Stimulated activated naive CD4-positive, alpha-beta T cell (primary cell): ENCODE measurements at places on chromosomes 11 and 22.
A peak's percentile ranks its signal among the peaks of the same experiment; 100 is the strongest.

GRCh38 chr22:48486134-48486532, 1341.5 kb downstream of the BRD1 start:
- DNase-seq, result no peak

- no peak for DNase-seq
Measured at GRCh38 chr11:37605229-37605628, 1007.2 kb upstream of the RAG2 start.

- DNase-seq, result no peak
Measured at GRCh38 chr11:122882189-122882856, at the start of gene JHY. Gene JHY (plus strand): TSS chr11:122882759. CDS start chr11:122885850, 3,091 bp downstream.

DNA sequence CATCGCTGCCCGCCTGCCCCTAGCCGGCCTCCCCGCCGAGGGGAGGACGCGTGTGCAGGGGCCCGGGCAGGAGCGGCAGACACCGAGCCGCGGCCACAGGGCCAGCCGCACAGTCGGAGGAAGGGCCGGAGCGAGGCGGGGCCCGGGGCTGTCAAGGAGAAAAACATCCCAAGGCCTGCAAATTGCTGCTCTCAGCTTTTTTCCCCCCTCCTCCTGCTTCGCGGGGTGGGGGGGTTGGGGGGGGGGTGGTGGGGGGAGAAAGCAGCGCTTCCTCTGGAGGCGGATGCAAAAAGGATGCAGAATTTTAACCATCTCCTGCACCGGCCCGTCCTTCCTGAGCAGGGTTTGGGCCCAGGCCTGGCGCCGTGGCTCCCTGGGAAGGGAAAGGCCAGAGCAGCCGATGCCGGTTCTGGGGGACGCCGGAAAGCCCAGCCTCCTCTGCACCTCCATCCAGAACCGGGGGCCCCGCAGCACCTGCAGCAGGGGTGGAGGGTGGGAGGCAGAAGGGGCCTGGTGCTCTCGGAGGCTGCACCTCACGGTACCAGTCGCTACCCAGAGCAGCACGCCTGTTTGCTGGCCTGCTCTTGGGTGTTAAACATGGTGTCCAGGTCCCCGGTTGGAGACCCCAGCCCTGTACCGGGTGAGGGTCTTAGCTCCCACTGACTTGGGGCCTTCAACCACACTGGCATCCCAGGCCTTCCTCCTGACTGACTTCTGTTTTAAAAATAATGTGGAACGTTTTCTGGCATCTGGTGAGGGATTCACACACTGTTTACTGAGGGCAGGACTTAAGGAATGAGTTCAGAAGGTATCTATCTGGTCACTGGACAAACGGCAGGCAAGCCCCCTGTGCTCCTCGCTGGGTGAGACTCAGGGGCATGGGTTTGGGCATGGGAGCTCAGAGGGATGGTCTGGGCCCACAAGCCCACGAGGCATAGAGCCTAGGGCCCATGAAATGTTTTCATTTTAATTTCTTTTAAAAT, 77.4 kb upstream of the WNT7B start:
- DNase-seq, result peak; percentile 77

DNA sequence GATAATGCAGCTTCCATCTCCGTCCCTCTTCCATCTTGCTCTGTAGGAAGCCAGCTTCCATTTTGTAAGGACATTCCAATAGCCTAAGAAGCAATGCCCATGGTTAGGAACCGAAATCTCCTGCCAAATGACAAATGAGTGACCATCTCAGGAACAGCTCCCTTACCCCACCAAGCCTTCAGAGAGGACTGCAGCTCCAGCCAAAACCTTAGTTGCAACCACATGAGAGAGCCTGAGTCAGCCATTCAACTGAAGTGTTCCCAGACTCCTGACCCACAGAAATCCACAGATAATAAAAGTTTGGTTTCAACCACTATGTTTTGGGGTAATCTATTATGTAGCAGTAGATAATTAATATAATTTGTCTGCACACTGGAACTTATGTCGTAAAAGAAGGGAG, 51.7 kb upstream of the LDLRAD3 start:
- no peak for DNase-seq

- DNase-seq, result no peak
Measured at GRCh38 chr22:49810363-49811019, 17.2 kb downstream of the BRD1 start.

- DNase-seq, result no peak
Measured at GRCh38 chr22:30212363-30212995, 34.1 kb downstream of the LIF start.

DNA sequence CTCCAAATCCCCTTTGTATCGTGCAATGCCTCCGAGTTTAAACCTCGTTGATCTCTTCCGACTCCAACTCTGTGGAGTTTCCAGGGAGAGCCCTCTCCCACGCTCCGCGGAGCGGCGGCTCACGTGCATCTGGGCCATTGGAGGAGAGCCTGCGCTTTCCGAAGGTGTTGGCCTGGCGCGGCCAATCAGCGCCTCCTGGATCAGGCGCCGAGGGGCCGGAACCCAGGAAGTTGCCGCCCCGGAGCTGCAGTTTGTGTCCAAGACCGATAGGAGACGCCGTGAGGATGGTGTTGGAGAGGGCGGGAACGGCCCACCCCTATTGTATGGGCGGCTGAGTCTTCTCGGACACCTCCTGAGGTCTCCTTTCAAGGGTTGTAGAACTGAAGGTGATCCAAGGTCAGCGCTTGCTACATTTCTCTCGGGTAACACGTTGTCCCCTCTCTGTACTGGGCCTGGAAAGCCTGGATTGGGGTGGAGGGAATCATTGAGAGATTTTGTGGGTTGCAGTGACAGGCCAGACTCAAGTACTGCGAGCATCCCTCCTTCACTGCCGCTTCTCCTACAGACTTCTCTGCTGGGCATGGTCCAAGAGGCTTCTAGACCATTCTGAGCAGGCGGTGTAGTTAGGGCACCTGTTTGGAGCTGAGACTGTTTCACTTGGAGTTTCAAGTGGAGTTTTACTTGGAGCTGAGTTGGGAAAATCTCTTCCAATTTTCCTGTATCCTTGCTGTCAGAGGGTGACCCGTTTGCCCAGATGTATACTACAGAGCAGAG, 1.7 kb downstream of the ADAMTS15 start:
- DNase-seq, result no peak

DNA sequence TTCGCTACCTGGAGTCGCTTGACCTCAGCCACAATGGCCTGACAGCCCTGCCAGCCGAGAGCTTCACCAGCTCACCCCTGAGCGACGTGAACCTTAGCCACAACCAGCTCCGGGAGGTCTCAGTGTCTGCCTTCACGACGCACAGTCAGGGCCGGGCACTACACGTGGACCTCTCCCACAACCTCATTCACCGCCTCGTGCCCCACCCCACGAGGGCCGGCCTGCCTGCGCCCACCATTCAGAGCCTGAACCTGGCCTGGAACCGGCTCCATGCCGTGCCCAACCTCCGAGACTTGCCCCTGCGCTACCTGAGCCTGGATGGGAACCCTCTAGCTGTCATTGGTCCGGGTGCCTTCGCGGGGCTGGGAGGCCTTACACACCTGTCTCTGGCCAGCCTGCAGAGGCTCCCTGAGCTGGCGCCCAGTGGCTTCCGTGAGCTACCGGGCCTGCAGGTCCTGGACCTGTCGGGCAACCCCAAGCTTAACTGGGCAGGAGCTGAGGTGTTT, 12.8 kb downstream of the TSKU start:
- no peak for DNase-seq

DNA sequence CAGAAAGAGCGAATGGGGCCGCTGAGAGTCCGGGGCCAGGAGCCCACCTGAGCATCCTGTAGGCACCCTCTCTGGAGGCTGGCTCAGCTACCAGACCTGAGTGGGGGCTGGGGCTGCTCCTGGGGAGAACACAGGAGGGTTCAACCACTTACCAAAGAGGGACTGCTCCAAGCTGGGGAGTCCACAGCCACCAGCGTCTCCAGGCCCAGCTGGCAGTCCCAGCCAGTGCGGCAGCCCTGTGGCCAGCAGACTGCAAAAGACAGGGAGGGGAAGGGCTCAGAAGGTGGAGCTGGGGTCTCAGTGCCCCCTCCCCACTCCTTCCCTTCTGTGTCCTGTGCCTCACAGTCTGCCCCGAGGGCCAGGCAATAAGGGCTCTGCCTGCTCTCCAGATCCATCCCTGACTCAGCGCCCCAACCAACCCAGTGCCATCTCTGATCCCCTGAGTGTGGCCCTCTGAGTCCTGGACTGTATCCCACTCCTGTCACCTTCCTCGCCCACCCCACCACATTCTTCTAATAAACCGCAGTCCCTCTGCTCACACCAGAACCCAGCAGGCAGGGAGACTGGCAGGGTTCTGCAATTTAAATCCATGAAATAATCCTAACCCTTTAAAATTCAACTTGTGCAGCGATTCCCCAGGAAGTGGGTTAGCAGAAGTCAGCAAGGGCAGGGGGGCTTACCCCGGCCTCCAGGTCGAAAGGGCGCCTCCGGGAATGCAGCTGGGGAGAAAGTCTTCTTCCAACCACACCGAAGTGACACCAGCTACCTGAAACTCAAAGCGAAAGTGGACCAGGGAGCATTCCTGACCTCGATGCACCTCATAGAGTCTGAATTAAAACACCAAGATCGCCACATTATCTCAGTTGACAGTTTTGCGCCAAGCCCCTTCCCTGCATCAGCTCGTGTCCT, 13.3 kb downstream of the CHST1 start:
- no peak for DNase-seq

GRCh38 chr22:24409707-24410106, 17.7 kb upstream of the ADORA2A start:
- no peak for DNase-seq

DNA sequence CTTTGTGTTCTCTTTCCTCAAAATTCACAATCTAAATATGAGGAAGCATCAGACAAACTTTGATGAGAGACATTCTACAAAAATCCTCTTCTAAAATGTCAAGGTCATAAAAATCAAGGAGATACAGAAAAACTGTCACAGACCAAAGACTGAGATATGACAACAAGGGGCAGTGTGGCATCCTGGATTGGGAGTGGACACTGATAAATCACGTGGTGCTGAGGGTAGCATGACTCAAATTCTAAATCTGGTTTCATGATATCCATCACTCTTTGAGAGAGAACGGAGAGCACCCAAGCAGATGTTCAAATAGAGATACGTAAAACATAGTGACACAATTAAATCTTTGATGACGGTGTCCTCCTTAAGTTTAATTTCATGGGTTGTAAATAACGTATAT, 13.0 kb upstream of the CARD18 start:
- no peak for DNase-seq

- DNase-seq, result no peak
Measured at GRCh38 chr11:1307163-1307870, 2.1 kb downstream of the TOLLIP start.

- DNase-seq, result no peak
Measured at GRCh38 chr22:28229566-28230485, 310.8 kb upstream of the PITPNB start.

DNA sequence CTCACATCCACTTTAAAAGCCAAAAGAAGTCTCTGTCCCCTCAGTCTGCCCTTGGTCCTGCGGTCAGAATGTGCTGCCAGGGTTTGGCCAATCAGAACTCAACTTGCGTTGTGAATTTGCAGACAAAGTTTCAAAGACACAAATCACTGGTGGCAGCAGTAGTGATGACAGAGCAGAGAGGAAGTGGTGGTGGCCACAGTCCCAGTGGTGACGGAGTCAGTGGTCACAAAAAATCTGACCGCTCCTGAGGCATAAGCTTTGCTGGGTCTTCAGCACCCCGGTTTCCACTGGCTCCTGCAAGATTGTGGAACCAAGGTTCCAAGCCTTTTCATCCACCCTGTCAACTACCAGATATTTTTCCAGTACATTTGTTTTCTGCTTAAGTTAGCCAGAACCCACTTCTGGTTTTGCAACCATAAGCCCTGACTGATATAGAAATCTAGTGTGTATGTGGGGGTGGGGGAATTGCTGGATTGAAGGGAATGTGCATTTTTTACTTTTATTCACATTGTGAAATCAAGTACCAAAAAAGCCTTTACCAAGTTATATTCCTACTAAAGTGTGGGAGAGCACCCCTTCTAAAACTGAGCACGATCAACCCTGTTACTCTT, 112.3 kb downstream of the TMPRSS5 start:
- no peak for DNase-seq

GRCh38 chr22:16955081-16955480, 52.9 kb downstream of the GAB4 start:
- no peak for DNase-seq

GRCh38 chr11:45669146-45669545, 3.7 kb upstream of the CHST1 start:
- no peak for DNase-seq

DNA sequence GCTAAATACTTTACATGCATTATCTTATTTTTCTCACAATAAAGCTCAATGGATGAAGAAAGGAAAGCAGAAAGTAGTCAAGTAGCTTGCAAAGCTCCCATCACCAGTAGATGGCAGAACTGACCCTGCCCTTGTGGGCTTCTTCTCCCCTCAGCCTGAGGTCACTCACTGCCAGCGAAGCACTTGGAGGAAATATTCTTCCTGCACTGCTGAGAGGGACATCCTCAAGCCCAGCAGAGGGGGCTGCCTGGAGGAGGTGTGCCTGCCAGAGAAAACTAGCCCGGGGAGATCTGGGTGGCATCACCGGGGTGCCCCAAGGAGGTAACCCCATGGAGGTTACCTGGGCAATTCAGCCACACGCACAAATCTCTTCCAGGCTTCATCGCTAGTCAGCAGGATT, 6.6 kb downstream of the APOL4 start:
- DNase-seq, result peak; percentile 39

GRCh38 chr11:94599510-94599909, 32.3 kb downstream of the PIWIL4 start:
- DNase-seq, result no peak

DNA sequence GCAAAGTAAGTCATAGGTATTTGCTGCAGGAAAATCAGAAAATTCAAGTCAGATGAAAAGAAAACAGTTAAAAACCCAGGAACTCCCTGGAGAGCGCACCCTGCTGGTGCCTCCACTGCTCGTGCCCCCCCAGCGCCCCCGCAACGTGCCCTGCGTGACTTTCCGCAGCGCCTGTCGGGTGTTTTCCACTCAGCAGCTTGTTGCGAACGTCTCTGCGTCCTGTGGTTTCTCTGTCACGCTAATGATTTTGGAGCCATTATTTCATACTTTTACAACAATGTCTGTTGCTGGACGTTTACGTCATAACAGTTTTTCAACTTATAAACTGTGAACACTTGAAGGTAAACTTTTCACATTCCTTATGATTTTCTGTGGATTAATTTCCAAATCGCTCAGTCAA, 5.0 kb downstream of the CRELD2 start:
- DNase-seq, result no peak

GRCh38 chr11:119341222-119342022, 739 bp upstream of the C1QTNF5 start:
- no peak for DNase-seq

GRCh38 chr22:41920271-41920976, 5.5 kb upstream of the SHISA8 start:
- DNase-seq, result no peak

- no peak for DNase-seq
Measured at GRCh38 chr11:5690216-5690615, 626 bp downstream of the TRIM22 start.

- DNase-seq, result no peak
Measured at GRCh38 chr11:8090756-8091155, 9.7 kb downstream of the TUB start.

GRCh38 chr11:110367571-110367970, 62.2 kb upstream of the FDX1 start:
- DNase-seq, result no peak
